ENCODE measurements at places on chromosomes 3 and 15. TPM values are rescaled to one million over a fixed set of nuclear protein-coding genes. Genes with fewer than 3 reads are reported as not detected.

- no peak for DNase-seq
These were observed 236.5 kb downstream of the LRTM1 start for GRCh38 chr3:54691289-54691771.

DNA sequence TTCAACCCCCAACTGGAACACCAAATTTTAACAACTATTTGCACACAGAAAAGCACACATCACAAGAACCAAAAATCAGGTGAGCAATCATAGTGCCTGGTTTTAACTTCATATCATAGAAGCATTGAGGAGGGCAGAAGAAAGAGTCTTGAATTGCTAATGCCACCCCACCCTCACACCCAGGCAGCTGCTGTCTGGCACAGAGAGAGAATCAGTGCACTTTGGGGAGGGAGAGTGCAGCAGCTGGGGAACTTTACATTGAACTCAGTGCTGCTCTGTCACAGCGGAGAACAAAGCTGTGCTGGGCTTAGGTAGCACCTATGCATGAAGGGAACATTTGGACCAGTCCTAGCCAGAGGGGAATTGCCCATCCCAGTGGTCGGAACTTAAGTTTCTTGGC, 76.0 kb upstream of the KBTBD8 start:
- no peak for DNase-seq

Gene CILP
- total RNA-seq: under 0.01 TPM

- no peak for DNase-seq
These were observed 52.5 kb upstream of the OTOL1 start for GRCh38 chr3:161443921-161444693.

Data from LHCN-M2 (cell line).